Renal cortex interstitium (tissue), 15 donors: ENCODE measurements at places on chromosomes 16 and 17.

DNA sequence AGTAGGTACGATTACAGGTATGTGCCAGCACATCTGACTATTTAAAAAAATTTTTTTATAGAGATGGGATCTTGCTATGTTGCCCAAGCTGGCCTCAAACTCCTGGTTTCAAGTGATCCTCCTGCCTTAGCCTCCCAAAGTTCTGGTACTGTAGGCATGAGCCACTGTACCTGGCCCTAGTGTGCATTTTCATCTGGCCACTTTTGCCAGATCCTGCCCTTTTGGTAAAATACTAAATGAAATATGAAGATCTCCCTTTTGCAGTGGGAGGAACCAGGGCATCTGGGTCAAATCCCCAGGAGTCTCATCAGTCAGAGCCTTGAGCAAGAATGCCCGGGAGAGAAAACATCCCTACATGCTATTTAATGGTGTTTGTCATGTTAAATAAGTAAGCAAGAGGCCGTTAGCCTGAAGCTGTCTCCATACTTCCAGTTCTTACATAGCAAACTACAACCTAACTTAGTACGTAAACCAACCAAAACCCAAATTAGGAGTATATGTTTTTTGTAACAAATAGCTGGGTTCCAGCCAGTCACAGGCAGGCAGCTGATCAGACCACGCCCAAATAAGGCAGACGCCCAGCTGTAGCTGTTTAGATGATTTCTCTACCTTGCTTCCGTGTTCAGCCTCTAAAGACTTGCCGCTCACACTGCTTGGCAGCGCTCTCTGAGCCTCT is 46.5 kb upstream of the CLEC18A start:
- DNase-seq: no peak

GRCh38 chr17:51740531-51740930 is 418.0 kb downstream of the CA10 start:
- DNase-seq: no peak

- no peak for DNase-seq
Observed at GRCh38 chr16:8887952-8888560, 5.9 kb downstream of the LITAFD start.

GRCh38 chr17:6526362-6527152 is 29.8 kb downstream of the PITPNM3 start:
- peak; percentile 13 for DNase-seq

- DNase-seq: no peak
Observed at GRCh38 chr16:31700530-31701388, 172.8 kb upstream of the ZNF267 start.

GRCh38 chr17:1298606-1299005 is 19.1 kb downstream of the TRARG1 start:
- peak; percentile 37 for DNase-seq

DNA sequence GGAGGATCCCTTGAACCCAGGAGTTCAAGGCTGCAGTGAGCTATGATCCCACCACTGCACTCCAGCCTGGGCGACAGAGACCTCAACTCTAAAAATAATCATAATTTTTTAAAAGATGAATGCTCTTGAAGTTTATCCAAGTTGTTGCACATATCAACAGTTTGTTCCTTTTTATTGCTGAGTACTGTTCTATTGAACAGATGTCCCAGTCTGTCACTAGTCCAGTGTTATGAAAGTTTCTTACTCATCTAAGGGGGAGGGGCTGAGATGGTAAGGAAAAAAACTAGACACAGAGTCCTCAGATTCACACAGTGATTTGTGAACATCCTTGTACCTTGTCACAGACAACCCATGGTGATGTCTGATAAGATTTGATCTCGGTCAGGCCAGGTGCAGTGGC is 3.9 kb downstream of the ACAP1 start:
- DNase-seq: no peak

DNA sequence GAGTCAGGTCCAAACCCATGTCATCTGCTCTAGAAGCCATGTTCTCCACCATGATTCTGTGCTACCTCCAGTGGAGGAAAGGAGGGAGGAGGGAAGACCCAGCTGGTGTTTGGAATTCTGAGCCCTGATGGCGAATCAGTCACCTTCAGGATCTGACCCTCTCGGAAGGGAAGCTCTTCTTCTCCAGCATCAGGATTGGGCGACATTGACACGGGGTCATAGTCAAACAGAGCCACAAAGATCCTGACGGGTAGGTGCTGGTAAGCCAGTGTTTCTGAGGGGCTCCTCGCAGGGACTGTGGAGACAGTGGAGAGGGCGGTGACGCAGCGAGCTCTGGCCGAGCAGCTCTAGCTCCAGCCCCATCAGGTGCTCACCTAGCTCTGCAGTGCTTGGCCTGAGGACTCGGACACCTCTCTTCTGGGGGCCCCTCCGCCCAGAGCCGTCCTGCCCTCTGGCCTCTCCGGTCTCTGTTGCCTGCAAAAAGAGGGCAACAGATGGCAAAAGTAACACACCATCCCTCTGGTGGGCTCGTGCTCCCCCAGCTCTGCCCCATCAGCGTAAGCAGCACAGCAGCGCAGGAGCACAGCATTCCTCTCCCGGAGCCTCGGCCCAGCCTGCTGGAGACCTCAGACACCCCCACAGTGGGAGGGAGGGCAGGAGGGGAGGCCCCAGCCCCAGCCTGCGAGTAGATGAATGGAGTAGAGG is 21.0 kb downstream of the TSPOAP1 start:
- DNase-seq: no peak

DNA sequence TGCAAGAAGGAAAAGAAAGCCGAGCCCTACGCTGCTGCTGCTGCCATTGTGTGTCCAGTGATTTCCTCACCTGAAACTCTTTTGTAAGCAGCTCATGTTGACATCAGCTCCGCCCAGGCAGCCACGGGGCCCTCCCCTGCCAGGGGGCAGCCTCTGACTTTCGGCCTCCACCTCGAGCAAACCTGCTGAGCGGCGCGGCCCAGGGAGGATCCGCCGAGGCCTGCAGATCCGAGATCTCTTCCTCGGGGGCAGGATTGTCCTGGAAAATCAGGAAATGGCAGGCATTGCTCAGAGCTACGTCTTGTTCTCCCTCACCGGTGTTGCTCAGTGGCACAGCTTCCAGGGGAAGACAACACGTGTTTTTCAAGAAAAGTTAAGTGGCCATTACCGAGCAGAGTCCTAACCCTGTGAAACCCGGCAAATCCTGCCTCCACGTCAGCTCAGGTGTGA is 35.6 kb upstream of the ZNF750 start:
- no peak for DNase-seq

- DNase-seq: peak; percentile 23
Observed at GRCh38 chr16:72066747-72067146, 3.7 kb downstream of the HPR start.

DNA sequence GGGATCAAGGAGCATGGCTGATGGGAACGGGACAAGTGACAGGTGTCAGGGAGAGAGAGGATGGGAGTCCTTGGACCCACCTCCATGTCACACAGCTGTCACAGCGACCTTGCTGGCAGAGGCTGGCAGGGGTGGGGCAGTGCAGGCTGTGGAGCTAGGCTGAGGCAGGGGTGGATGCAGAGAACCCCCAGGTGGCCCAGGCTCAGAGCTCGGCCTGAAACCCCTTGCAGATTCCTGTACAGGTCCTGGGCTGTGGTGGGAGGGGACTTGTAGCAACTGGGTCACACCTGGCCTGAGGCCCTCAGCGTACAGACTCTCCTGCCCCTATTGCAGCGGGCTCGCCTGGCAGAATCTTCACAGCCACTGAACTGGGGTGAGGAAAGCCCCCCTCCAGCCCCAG is 174.1 kb downstream of the NTN1 start:
- no peak for DNase-seq

GRCh38 chr16:85767531-85767930 is 16.6 kb upstream of the C16orf74 start:
- no peak for DNase-seq

- DNase-seq: no peak
Observed at GRCh38 chr17:6388416-6388815, 46.5 kb downstream of the AIPL1 start.

GRCh38 chr16:48210747-48211146 is 33.4 kb upstream of the LONP2 start:
- DNase-seq: no peak

DNA sequence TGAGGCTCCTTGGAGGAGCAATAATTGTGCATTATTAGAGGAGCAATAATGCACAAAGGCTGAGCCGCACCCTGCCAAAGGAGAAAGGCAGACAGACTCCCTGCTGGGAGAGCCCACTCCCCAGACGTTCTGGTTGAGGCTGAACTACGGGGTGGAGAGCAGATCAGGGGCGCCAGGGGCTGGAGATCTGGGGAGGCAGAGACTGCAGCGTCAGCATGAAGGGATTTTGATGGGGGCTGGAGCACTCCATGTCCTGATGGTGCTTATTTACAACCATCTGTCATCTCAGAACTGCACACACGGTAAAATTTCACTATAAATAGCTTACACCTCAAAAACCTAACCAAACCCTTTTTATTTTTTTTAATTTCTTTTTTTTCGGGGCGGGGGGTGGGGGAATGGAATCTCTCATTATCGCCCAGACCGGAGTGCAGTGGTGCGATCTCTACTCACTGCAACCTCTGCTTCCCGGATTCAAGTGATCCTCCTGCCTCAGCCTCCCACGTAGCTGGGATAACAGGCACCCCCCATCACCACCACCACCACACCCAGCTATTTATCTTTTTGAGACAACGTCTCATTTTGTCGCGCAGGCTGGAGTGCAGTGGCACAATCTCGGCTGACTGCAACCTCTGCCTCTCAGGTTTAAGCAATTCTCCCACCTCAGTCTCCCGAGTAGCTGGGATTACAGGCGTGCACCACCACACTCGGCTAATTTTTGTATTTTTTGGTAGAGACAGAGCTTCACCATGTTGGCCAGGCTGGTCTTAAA is 4.3 kb upstream of the C16orf95 start:
- DNase-seq: no peak

DNA sequence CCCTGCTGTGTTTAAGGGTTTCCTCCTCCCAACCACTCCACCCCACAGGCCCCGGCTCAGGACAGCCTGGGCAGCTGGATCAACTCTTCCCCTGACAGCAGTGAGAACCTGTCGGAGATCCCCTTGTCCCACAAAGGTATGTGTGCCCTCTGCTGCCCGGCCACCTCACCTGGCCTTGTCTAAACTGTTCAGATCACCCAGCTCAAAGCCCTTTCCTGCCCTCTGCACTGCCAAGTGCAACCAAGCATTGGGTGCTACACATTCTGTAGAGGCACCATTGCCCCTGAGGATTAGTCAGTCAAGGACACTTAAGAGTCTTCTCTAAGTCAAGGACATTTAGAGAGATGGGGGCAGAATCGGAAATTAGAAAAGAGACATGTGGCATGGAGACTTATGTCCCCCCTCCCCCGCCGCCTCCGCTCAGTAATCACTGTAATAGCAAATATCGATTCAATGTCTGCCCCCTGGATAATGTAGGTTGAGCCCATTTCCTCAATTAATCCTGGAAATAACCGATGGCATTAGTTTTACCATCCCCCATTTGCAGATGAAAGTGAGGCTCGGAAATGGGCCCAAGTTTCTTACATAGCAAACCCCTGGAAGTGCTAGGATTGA is 8.1 kb downstream of the BTBD17 start:
- no peak for DNase-seq

GRCh38 chr17:2983255-2983654 is 80.2 kb downstream of the OR1D5 start:
- DNase-seq: no peak

DNA sequence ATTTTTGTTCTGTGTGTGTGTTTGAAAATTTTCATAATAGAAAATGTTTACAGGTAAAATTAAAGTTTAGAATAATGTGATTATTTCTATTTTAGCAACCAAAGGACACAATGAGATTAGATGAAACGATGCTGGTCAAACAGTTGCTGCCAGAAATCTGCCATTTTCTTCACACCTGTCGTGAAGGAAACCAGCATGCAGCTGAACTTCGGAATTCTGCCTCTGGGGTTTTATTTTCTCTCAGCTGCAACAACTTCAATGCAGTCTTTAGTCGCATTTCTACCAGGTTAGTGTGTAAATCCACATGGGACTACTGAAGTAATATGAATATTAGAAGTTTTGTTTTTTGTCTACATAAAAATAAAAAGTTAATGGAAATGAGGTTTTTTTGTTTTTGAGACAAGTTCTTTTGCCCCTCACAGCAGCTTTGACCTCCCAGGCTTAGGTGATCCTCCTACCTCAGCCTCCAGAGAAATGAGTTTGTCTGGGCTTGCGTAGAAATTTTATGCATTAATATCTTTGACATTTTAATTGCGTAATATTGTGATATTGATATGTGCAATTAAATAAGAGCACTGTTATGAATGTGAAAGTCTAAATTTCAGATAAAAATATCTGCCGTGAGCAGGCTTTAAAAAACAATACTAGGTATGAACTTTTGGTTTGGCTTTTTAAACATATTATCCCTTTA is 68.5 kb downstream of the NF1 start:
- no peak for DNase-seq

- no peak for DNase-seq
Observed at GRCh38 chr16:72917051-72917450, 130.9 kb downstream of the ZFHX3 start.

DNA sequence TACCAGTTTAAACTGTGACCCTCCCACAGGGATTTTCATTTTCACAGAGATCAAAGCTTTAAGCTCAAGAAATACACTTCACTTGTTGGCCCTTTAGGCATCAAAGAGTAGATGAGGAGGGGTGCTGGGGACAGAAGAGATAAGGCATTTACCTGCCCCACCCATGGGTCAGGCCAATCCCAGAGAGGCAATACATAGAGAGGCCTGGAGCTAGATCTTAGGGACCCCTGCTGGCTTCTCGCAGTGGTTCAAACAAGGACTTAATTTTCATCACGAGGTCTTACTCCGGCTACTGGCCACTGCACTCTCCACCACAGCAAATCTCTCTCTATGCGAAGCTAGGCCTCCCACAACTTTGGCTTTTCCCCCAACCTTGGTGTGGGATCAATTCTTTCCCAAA is 46.6 kb downstream of the NOG start:
- DNase-seq: no peak

GRCh38 chr16:13435873-13436474 is 484.0 kb upstream of the ERCC4 start:
- DNase-seq: no peak

GRCh38 chr17:55845385-55845784 is 94.5 kb downstream of the PCTP start:
- DNase-seq: peak; percentile 48

DNA sequence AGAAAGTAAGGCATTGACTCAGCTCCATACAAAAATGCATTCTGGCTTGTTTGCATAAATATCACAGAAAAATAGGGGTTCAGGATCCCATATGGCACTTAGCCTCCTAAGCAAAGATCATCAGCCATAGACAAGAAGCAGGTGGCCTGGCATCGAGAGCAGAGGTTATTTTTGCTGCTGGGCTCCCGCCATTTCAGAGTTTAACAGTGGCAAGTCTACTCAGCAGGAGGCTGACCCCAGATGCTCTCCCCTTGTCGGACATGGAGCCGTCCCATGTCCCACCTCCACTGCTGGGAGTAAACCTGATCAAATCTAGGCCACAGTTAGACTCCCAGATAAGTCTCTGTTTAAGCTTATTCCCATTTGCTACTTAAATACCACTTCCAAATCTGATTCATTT is 269.1 kb downstream of the FTO start:
- DNase-seq: no peak

- no peak for DNase-seq
Observed at GRCh38 chr17:20127360-20128035, 118.3 kb downstream of the SPECC1 start.

GRCh38 chr16:48901712-48902374 is 291.9 kb upstream of the N4BP1 start:
- DNase-seq: no peak

GRCh38 chr16:85635545-85636140 is 22.5 kb downstream of the GSE1 start:
- no peak for DNase-seq

- DNase-seq: no peak
Observed at GRCh38 chr17:2304931-2305330, 1.2 kb downstream of the SRR start.

GRCh38 chr17:62921817-62922216 is 44.2 kb upstream of the TANC2 start:
- no peak for DNase-seq
